ENCODE measurements at places on chromosomes 6 and 20.

GRCh38 chr6:160510199-160510598 lies 153.9 kb downstream of the LPA start:
- DNase-seq, result peak; percentile 31

GRCh38 chr6:159104163-159104925 lies 59.6 kb upstream of the TAGAP start:
- peak; percentile 54 for DNase-seq

DNA sequence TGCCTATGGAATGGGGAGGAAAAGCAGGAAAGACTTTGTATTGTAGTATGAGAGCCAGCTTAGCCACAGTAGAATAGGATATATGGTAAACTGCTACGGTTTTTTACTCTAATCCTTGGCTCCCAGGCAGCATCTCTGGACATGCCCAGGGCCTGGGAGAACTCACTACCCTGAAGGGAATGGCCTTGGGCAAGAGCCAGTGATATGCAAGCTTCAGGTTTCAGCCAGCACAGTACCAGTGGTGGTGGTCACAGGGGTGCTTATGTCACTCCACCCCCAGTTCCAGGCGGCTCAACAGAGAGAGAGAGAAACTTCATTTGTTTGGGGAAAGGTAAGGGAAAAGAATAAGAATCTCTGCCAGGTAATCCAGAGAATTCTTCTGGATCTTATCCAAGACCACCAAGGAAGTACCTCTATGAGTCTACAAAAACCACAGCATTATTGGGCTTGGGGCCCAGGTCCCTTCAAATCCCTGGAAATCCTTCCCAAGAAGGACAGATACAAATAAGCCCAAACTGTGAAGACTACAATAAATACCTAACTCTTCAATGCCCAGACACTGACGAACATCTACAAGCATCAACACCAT lies 121.2 kb downstream of the THBS2 start:
- peak; percentile 18 for DNase-seq

GRCh38 chr6:126217497-126217896 lies 122.4 kb upstream of the CENPW start:
- DNase-seq, result no peak

- DNase-seq, result peak; percentile 39
Observed at GRCh38 chr6:26363882-26364701, 906 bp upstream of the BTN3A2 start.

Measured in fibroblast of skin of scalp (primary cell).